Spleen (tissue), 13 donors: ENCODE measurements at places on chromosomes 11 and 22. TPM values are rescaled to one million over a fixed set of nuclear protein-coding genes. Genes with fewer than 3 reads are reported as not detected.

The TBX1 gene
- polyA plus RNA-seq: 0.71 TPM

The OR5D14 gene
- not detected for polyA plus RNA-seq

The SNX19 gene
- polyA plus RNA-seq: 6.0 TPM

The GP1BB gene
- 4.8 TPM for polyA plus RNA-seq

The RIC3 gene
- 11.6 TPM for polyA plus RNA-seq

The IGLL1 gene
- 0.26 TPM for polyA plus RNA-seq

The ACRV1 gene
- 0.09 TPM for polyA plus RNA-seq

The TSSK2 gene
- polyA plus RNA-seq: 0.06 TPM

The SOX6 gene
- polyA plus RNA-seq: 0.38 TPM

The CXCR5 gene
- 39.6 TPM for polyA plus RNA-seq

The INS gene
- polyA plus RNA-seq: 2.4 TPM

The ELMOD1 gene
- 0.02 TPM for polyA plus RNA-seq

The OR51I1 gene
- polyA plus RNA-seq: not detected

The TRIM49 gene
- polyA plus RNA-seq: not detected

The KDM4E gene
- polyA plus RNA-seq: not detected

The TIMM10B gene
- polyA plus RNA-seq: 19.8 TPM

The NRIP3 gene
- polyA plus RNA-seq: 0.02 TPM

The CD3E gene
- polyA plus RNA-seq: 51.4 TPM

The INSC gene
- polyA plus RNA-seq: 0.19 TPM

The LZTR1 gene
- 21.9 TPM for polyA plus RNA-seq

The OR4C16 gene
- not detected for polyA plus RNA-seq

The OR8I2 gene
- polyA plus RNA-seq: not detected

The CLDN5 gene
- polyA plus RNA-seq: 35.8 TPM

The ESAM gene
- 18.0 TPM for polyA plus RNA-seq

The ROBO4 gene
- polyA plus RNA-seq: 53.2 TPM

The CASP4 gene
- polyA plus RNA-seq: 116 TPM

The ROM1 gene
- 4.2 TPM for polyA plus RNA-seq

The CTSF gene
- polyA plus RNA-seq: 24.0 TPM

The DEFB131B gene
- polyA plus RNA-seq: not detected

The PGR gene
- polyA plus RNA-seq: 0.13 TPM

The RAG2 gene
- not detected for polyA plus RNA-seq

The OR10A2 gene
- polyA plus RNA-seq: not detected

The OR4A16 gene
- not detected for polyA plus RNA-seq

The KREMEN1 gene
- polyA plus RNA-seq: 4.7 TPM

The GSTT2B gene
- 4.7 TPM for polyA plus RNA-seq

The LDHAL6A gene
- polyA plus RNA-seq: not detected

The ACR gene
- polyA plus RNA-seq: 1.2 TPM

The NXPE1 gene
- polyA plus RNA-seq: not detected

The EFCAB6 gene
- 0.19 TPM for polyA plus RNA-seq

The TENM4 gene
- polyA plus RNA-seq: 0.20 TPM

The FAM89B gene
- polyA plus RNA-seq: 50.1 TPM

The RASSF10 gene
- polyA plus RNA-seq: not detected

The APLP2 gene
- 50.2 TPM for polyA plus RNA-seq

The APOA1 gene
- 1.9 TPM for polyA plus RNA-seq

The CCDC73 gene
- polyA plus RNA-seq: 0.16 TPM

The SCGB1D2 gene
- not detected for polyA plus RNA-seq

The ISX gene
- polyA plus RNA-seq: not detected

The PLAAT5 gene
- polyA plus RNA-seq: 0.11 TPM

The SYT8 gene
- 0.83 TPM for polyA plus RNA-seq

The TRIM6 gene
- polyA plus RNA-seq: 2.7 TPM
